ENCODE measurements at places on chromosomes 5 and 9. TPM values are rescaled to one million over a fixed set of nuclear protein-coding genes. Genes with fewer than 3 reads are reported as not detected.

Gene SREK1
- total RNA-seq = 83.0 TPM

DNA sequence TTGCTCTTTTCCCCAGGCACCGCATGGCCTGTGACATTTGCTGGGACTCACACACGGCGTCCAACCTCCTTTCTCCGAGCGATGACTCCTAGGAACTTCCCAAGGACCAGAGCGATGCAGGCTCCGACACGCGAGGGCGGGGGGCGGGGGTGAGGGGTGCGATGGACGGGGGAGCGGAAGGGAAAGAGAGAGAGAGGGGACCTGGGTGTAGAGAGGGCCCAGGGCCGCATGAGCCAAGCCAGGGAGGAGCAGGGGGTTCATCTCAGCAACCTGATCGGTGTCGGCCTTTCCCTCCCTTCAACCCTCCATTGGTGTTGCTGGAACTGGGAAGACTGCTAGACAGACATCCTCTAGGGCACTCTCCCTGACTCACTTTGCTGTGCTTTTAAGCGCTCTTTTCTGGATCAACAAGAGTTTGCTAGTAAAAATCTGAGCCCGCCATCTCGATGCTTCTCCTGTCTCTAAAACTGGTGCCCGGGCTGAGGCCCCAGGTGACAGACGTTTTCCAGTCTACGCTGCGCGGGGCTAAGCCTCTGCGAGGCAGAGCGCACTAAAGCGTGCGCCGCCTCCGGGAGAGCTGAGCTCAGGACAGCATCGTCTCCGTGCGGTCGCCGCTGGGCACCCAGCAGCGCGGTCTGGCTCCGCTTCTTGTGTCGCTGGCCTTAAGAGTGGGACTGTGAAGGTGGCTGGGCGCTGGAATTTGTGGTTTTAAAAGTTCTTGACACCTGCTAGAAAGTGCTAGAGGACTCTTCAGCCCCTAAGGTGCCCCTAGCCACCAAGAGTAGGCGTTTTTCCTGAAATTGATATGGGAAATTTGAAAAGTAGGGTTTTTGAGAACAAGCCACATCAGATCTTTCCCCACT lies 1.0 kb upstream of the TSLP start:
- no peak for DNase-seq

DNA sequence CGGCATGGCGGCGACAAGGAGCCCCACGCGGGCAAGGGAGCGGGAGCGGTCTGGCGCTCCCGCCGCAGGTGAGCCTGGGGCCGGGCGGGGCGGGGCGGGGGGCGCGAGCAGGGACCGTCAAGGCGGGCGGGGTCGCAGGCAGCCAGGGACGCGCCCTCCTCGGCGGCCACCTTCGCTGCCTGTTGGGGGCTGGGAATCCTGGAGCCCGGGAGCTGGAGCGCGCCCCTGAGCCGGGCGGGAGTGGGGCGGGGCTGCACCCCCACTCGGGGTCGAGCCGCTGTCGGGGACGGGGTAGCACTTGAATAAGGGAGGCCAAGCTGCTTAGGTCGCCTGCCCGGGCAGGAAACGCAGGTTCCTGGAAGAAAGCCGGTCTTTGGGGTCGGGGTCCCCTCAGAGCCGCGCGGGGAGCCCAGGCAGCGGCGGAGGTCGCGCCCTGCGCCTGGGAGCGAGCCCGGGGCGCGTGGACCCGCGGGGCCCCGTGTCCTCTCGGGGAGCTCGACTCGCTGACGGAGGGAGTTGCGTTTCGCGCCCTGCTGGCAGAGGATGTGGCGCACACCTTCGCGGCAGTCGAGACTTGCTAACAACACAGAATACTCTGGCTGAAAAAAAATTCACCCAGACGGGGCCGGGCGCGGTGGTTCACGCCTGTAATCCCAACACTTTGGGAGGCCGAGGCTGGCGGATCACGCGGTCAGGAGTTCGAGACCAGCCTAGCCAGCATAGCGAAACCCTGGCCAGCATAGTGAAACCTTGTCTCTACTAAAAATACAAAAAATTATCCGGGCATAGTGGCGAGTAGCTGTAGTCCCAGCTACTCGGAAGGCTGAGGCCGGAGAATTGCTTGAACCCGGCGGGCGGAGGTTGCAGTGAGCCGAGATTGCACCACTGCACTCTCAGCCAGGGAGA lies 552 bp downstream of the OTULINL start:
- no peak for DNase-seq

DNA sequence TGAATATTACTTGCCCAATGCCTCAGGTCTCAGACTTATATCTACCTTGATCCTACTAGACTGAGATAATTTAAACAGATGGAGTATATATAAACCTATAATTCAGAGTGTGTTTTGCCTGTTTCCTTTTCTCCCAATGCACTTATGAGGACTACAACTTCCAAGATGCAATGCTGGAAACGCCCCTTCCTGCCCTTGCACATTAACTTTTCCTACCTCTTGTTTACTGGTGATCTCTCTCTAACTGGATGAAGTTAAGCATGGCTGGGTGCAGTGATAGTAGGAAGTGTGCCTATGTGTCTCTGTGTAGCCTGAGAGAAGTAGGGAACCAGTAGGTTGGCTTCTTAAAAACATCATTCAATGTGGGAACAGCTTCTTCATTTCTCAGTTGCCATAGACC lies 115.2 kb downstream of the SVEP1 start:
- no peak for DNase-seq

DNA sequence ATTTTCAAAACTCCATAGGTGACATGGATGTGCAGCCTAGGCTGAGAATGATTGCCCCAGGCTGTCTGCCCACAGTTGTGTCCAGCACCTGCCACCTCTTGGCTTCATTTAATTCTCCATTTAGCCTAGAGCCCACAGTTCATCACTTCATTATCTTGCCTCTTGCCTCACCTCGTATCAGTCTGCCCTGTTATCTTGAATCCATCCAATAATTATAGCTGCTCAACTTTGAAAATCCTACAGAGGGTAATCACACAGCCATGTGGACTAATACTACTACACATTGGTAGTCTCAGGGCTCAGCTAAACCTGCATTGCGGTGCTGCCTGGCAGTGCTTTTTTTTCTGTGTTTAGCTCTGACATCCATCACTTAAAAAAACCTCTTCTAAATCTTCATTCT lies 7.4 kb downstream of the UGCG start:
- DNase-seq = no peak

- DNase-seq = no peak
Observed at GRCh38 chr5:122701640-122702523, 73.0 kb upstream of the SNX2 start.

- DNase-seq = no peak
Observed at GRCh38 chr5:136285096-136285855, 80.1 kb downstream of the TRPC7 start.

- DNase-seq = no peak
Observed at GRCh38 chr5:76083555-76084495, 642 bp downstream of the SV2C start.

GRCh38 chr5:150286820-150287219 lies 2.8 kb downstream of the CAMK2A start:
- DNase-seq = no peak

DNA sequence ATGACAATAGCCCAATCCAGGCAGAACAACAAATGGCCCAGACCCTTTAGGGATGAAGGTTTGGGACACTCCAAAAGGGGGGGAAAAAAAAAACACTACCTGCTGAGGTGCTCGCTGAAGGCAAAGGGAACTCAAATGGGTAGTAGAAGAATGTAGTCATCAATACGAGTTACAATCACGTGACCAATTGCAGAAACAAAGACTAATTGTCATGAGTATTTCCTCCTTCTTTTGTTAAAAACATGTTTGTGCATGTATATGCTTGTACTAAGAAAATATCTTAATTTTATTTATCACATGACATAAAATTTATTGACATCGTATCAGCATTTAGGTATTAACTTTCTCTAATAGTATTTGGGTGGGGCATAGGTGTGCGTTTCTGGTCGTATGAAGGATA lies 743.5 kb downstream of the DNAH5 start:
- DNase-seq = no peak

Gene FOXD1
- not detected for total RNA-seq

DNA sequence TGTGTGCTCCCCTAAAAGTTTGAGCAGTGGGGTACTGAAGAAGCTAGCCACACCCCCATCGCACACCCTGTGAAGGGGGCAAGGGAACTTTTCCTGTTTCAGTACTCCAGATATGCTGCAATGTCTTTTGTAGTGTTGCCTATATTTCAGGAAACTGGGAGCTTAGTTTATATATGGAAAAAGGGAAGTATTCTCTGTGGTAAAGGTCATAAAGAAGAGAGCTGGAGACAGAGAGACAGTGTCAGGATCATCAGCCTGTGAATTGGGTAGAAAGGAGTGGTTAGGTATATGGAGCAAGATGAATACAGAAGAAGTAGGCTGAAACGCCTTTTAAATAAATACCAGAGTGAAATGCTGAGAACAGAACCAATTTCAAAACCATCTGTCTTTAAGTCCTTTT lies 82.2 kb upstream of the C9orf72 start:
- DNase-seq = no peak

- no peak for DNase-seq
Observed at GRCh38 chr9:108119530-108120113, 630.1 kb upstream of the KLF4 start.

Gene OMD
- 41.9 TPM for total RNA-seq

GRCh38 chr9:18296702-18297055 lies 177.3 kb upstream of the ADAMTSL1 start:
- DNase-seq = no peak

GRCh38 chr9:96494215-96494800 lies 44.3 kb downstream of the HABP4 start:
- no peak for DNase-seq

Gene RNF20
- 25.4 TPM for total RNA-seq

GRCh38 chr5:55426455-55426854 lies 108.3 kb downstream of the PLPP1 start:
- no peak for DNase-seq

GRCh38 chr9:130023144-130023787 lies 19.7 kb downstream of the FNBP1 start:
- DNase-seq = no peak

DNA sequence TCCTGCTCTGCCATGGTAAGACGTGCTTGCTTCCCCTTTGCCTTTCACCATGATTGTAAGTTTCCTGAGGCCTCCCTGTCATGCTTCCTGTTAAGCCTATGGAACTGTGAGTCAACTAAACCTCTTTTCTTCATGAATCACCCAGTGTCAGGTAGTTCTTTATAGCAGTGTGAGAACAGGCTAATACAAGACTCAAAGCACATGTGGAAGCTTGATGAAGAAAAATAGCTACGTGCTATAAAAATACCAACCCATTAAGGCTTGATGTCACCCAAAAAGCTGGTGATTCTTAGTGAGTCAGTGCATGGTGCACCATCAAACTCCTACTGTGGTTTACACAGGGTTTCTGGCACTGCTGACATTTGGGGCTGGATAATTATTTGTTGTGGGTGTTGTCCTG lies 332.2 kb downstream of the TMEM167A start:
- DNase-seq = no peak

DNA sequence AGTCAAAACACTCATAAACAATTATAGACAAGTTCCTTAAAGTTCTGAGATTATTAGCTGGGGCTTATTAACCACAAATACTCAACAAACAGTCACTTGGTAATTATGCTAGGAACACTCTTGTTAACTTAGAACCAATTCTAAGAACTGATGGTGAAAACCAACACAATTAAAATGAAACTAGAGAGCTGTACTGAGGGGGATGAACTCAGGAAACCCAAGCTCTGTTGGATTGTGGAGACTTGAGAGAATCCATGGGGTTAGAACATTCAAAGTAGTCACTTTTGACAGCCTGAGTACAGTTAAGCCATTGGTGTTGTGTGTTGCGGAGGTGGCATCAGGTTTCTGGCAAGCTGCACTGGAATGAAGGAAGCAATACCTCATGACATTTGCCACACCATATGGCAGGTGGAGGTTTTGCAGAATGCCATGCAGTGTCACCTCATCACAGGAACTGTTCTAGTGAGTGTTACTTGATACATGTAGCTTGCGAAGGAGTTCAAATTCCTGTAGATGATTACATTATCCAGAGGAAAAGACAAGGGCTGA lies 480.9 kb upstream of the CD180 start:
- DNase-seq = no peak

GRCh38 chr9:34405719-34406118 lies 29.0 kb upstream of the MYORG start:
- DNase-seq = no peak

Gene OTP
- total RNA-seq = not detected

Gene ENG
- total RNA-seq = 34.3 TPM

Gene LCNL1
- total RNA-seq = 0.47 TPM

Gene ITGA1
- total RNA-seq = 181 TPM

Gene ABO
- 7.3 TPM for total RNA-seq

Gene PROP1
- total RNA-seq = not detected

DNA sequence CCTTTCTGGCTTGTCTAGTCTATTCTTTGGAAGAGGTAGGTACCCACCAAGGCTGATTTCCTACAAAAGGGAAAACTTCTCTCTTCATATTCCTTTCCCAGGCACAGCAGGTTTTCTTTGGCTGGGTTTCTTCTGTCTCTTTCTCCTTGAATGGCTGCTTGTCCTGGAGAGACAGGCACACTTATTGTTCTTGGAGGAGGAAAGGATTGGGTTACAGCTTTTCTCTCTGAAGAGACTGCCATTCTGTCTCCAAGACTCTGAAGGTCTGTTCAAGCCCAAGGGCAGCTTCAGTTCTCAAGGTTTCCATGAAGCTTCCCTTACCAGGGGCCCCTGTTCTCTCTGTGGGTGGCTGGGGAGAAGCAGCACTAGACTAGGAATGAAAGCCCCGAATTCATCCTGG lies 33.9 kb downstream of the ACTBL2 start:
- no peak for DNase-seq

DNA sequence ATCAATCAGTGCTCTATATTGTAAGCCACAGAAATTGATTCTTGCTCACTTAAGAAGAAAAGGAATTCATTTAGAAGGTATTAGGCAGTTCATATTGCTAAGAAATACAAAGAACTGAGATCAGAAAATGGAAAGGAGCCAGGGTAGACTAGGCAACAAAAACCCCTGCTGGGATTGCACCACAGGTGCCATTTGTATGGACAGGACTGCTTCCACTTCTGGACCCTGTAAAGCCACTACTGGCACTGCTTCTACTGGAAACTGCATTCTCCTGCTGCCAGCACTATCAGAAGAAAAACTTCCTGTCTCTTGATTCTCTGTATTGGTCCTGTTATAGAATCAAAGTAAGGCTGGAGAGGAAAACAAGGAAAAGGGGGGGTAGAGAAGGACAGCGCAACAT lies 45.9 kb downstream of the CERT1 start:
- DNase-seq = no peak

Gene FAT2
- total RNA-seq = 0.25 TPM

All from omental fat pad (tissue), 4 donors.